ENCODE measurements at places on chromosomes 6 and 20.

DNA sequence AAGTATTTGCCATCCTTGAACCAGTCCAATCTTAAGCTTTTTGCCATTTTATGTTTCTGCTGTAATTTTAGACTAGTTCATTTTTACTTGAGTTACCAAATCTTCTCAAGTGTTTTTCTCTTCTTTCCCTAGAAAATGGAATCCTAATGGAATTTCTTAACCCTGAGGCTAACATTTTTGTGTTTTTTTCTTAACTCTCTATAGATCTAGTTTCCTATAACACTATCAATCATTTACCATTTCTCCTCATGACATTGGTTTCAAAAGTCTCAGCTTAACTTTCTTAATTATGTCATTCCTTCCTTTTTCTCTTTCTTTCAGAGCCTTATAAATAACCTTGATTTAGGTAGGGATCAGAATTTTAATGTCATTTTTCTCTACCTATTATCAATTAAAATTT, 54.8 kb downstream of the SENP6 start:
- no peak for DNase-seq

DNA sequence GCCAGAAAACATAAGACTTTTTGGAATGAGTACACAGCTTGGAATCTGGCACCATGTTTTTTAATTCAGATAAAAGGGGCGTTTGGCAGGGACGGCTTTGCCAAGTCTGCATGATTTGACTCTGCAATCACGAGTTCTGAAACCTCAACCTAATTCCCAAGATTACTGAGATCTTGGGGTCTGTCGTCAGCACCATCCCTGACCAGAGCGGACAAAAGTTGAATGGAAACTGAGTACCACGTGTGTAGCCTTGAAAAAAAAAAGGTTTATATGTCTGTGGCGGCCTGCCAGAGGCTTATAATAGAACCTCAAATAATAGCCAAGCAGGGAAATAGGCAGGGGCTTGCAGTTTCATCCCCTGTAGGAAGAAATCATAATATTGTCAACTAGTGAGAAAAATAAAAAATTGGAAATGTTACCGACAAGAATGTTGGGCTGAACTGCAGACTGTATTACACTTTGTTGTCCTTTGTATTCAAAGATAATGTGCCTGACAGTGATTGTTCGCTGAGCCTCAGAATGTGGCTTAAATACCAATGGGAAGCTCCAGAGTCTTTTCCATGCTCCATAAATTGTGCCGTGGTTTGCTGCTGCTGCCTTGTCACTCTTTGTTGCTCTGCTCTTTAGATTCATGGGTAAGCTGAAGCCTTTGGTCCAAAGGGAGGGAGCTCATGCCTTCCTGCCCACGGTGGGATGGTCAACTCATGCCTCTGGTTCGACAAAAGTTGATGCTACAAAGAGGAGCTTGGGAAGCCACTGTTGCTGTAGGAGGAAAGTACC, 118.8 kb upstream of the ARID1B start:
- no peak for DNase-seq

- peak; percentile 17 for DNase-seq
These were observed 990 bp downstream of the BPI start for GRCh38 chr20:38304845-38305447.

GRCh38 chr6:135710042-135710441, 141.5 kb upstream of the PDE7B start:
- no peak for DNase-seq

DNA sequence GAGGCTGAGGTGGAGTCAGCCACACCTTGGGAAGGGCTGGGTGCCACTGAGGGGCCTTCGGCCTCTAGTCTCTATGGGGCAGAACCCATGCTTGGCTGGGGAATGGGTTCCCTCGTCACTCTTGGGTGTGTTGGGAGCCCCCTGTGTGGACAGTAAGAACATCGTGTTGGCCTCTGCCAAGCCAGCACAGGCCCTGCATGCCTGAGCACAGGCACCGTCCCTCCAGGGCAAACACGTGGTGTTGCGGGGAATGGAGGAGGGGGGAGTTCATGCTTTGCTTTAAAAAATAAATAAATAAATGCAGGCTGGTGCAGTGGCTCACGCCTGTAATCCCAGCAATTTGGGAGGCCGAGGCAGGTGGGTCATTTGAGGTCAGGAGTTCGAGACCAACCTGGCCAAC, 63.0 kb downstream of the EZR start:
- no peak for DNase-seq

DNA sequence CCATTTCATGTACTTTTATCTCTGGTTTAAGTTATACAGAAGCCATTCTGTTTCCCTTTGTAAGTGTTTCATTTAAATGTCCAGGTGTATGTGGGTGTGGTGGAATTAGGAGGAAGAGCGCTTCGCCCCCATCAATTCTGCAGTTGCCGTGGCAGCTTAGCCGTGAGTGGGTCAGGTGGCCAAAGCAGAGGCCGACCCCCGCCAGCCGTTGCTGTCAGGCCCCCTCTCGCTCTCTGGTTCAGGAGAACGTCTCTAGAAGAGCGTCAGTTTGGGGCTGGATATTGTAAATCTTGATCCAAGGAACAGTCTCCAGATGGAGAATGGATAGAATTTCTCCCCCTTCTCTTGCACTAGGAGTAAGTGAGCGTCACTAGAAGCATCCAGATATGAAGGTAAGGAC, 367.4 kb downstream of the FOXA2 start:
- no peak for DNase-seq

GRCh38 chr6:23446469-23446967, 679.5 kb upstream of the NRSN1 start:
- peak; percentile 73 for DNase-seq

DNA sequence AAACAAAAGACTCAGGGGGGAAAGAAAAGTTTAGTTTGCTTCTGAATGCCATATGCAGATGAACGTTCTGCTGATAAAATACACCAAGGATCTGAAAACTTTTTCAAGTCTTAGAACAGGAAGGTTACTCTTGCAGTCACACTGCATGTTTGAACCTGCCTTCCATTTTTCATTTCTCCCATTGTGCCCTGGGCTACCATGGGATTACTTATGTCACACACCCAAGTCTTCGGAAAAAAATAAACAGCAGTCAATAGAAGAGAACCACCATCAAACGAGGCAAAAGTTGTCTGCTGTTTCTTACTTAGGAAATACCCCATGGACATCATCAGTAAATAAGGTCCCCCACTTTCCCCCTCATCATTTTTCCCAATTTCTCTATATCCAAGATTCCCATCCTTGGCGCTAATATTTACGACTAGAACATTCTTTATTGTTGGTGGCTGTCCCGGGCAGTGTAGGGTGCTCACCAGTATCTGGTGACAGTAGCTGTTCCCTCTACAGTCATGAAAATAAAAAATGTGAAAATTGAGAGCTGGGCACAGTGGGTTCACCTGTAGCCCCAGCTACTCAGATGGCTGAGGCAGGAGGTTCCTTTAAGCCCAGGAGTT, 202.5 kb downstream of the BCAS1 start:
- DNase-seq = no peak

- no peak for DNase-seq
These were observed 62.5 kb downstream of the ERMARD start for GRCh38 chr6:169813969-169814368.

- no peak for DNase-seq
These were observed 64.4 kb downstream of the TMEM242 start for GRCh38 chr6:157258878-157259277.

- DNase-seq = no peak
These were observed 30.2 kb downstream of the FAM229B start for GRCh38 chr6:112117554-112117953.

DNA sequence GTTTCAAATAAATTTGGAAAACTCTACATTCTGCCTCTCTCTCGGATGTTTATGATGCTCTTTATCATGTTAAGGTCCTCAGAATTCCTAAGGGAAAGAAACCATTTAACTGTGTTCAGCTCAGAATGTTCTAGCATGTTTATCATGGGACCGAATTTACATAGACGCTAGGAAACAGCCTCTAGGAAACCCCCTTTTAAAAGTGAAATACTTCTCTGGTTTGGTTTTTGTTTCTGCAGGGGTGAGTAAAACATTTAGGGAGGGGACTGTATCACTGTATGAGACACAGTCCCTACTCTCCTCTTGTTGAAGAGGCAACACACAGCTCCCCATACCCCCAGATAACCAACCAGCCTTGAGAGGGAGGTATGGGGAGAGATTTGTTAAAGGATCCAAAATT, 267.6 kb upstream of the SUPT3H start:
- no peak for DNase-seq

DNA sequence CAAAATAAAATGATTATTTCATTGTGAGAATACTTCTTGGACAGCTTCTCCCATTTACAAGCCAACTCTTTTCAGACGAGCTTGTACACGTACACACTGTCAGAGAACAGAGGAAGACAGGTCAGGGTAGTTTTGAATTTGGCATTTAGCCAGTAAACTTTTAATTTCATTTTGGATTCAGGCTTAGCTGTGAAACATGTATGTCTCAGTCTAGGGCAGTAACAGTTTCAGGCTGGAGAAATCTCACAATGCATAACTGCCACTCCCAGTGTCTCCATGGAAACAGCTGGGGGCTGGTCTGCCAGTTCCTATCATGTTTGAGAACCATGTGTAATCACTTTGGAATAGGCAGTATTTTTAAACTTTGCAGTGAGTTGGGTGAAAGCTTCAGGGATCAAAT, 22.0 kb upstream of the QKI start:
- no peak for DNase-seq

DNA sequence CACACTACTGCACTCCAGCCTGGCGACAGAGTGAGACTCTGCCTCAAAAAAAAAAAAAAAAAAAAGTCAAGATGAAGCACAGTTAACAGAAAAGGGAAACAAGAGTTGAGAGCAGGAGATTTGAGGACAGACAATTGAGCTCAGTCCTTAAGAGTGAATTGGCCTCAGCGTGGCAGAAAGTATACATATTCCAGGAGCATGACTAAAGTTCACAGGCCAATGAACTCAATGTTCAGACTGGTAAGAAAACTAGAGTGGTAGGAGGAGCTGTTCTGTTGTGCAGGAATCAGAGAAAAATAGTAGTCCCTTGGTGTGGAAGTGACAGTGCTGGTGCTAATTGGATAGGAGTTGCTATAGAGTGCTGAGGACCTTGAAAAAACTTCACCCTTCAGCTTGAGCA, 60.0 kb downstream of the NRN1 start:
- DNase-seq = no peak

DNA sequence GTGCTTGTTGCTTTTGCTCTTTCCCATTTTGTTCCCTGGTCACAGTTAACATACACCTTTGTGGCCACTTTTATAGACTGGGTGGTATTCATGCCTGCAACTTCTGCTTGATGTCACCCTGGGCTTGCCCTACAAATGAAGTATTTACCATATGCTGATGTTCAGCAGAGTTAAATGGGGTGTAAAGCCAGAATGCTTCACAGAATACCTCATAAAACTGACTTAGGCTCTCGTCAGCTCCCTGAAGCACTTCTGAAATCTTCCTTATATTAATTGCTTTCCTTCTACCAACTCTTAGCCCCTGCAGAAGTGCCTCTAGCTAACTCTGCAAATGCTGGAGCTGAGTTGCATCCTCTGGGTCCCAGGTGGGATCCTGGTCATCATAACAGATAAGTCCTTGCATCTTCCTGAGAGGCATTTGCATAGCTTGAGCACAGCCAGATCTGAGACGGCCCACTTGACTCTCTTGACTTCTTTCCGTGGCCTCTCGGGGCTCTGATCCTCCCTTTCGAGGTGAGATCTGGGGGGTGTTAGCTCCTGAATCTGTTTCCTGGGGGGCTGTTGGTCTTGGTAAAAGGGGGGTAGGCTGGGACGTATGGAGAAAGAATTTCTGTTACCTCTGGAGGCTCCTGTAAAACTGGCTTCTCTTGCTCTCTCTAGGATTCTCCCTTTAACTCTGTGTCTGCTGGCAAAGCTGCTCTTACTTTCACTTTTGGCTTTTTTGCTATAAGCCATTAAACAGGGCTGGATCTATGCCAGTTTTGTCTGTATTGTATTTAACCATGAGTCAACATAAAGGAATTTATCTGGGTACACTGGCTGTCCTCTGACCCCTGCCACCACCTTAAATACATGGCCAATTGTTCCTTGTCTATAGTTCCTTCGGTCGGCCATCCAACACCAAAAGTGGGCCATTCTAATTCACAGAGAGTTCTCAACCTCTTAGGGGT, 223.0 kb upstream of the SYNCRIP start:
- no peak for DNase-seq

- no peak for DNase-seq
These were observed 19.4 kb downstream of the TINAG start for GRCh38 chr6:54327631-54328030.

DNA sequence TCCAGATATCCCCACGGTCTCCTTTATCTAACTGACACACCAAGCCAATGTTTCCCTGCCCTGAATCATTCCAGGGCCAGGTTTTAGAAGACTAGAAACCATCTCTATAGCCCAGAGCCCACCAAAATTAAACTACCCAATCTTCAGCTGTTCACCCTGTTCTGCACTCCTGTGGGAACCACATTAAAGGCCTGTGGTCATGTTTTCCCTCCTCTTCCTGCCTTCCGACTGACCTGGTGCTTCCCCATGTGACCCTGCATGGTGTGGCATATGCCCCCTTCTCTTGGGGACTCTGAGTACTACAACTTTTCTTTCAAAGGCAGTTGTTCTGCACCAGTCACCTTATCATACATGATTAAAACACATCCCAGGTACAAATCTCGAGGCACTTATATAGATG, 155.0 kb downstream of the TMEM200A start:
- no peak for DNase-seq

- no peak for DNase-seq
These were observed 650.0 kb downstream of the KIF16B start for GRCh38 chr20:15923030-15923776.

DNA sequence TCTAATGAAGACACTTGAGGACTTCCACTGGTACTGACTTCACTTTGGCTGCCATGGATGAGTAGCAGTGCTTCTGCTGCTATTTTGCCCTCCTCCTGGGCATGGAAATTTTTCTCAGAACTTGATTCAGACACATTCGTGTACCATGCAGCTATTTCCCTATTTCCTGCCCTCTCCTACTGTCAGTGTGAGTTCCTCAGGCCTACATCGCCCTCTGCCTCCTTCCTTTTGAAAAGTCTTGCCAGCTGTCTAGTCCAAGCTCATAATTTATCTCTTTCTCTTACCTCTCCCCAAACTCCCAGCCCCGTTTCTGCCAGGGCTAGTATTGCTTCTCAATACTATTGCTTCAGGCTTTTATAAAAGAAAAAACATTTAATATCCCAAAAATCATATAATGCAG, 470.2 kb downstream of the ADGRB3 start:
- DNase-seq = no peak

DNA sequence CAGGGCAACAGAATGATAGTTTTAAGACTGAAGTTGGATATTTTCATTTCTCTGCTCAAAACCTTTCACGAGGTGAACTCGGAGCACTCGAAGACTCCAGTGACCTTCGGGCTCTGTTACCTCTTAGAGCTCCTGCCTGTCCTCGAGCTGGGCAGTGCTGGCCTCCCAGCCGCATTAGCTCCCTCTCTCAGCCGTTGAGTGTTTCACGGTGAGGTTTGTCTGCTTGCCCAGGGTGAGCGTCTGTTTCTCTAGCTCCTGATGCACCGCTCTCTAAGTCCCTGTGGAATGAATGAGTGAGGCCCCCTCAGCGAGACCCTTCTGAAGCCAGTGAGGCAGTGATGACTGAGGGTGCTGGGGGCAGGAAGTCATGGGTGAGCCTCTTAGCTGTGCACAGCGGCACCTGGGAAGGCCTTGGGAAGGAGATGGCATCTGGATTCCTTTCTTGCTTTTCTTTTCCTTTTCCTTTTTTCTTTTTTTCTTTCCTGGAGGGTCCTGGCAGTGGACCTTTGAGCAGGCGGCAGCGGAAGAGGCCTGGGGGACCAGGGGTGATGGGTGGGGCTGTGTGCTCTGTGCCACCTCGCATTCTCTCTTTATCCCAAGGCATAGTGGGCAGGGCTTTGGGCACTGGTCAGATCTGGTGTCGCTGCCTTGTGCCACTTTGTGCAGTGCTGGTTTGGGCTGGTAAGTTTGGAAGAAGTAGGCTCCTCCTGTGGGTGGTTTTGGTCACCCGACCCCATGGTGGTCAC, 2.2 kb downstream of the PSMG4 start:
- DNase-seq = no peak

GRCh38 chr6:31203345-31203979, 33.0 kb upstream of the POU5F1 start:
- peak; percentile 96 for DNase-seq

All from NCI-H146 (cell line).